Kasumi-1 (cell line): ENCODE measurements at places on chromosomes 12 and 14.

DNA sequence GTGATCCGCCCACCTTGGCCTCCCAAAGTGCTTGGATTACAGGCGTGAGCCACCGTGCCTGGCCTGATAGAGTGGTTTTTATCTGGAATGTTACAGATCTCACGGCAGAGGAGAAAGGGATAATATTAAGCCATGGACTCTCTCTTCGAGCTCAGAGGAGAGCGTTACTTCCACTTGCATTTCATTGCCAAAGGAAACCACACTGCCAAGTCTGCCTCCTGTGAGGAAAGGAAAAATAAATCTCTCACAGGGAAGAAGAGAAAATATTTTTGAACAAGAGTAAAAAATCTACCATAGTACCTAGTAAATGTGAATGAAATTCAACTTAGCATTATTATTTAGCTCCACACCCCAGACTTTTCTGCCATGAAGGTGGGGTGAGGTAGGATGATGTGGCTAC, 319.2 kb upstream of the PRICKLE1 start:
- DNase-seq: no peak

- no peak for DNase-seq
Measured at GRCh38 chr14:97458255-97458654, 661.1 kb downstream of the VRK1 start.

DNA sequence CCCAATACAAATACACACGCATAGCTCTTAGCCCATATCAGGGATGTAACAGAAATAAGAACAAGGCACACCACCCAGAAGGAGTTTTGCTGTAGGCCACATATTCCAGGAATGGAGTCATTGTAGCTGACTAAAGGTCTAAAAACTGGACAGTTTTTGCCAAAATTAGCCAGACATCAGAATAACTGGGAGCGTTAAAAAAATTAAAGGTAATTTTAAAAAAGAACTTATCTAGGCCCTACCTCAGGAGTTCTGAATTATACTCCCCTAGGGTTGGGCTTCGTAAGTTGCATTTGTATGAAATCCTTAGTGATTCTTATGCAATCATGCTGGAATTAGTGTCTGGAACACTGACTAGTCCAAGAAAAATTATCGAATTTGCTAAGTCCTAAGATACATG, 987.7 kb downstream of the GALC start:
- no peak for DNase-seq

DNA sequence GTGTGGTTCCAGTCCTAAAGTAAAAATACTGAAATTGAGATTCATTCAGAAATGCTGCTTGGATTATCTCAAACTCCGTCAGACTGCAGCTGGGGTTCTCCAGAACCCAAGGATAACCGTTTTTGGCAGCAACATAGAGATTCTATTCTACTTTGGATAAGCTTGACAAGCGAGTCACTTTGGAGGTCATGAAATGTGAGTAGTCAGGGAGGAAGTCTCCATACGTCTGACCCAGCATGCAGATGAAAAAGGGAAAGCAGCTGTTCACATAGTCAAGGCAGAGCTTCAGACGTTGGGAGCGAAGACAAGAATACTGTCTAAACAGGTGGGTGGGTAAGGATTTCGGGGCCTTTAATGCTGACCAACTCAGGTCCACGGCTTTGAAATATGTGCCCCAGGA, 14.9 kb upstream of the HSP90B1 start:
- DNase-seq: no peak

DNA sequence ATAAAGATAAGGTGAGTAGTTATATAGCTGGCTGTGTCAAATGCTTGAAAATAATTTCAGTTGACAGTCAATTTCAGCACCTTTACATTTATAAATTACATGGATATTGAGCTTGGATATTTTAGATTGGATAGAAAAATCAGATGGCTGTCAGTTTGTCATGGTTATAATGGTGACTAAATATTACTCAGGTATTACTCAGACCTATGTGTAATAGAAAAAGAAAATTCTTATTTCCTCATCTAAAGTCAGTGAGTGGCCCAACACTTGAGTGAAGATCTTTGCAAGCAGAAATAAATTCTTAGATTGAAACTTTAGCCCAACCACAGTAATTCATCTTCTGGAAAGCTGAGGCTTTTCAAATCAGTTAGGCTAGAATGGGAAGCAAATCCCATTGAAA, 354.4 kb downstream of the NAV3 start:
- DNase-seq: no peak

DNA sequence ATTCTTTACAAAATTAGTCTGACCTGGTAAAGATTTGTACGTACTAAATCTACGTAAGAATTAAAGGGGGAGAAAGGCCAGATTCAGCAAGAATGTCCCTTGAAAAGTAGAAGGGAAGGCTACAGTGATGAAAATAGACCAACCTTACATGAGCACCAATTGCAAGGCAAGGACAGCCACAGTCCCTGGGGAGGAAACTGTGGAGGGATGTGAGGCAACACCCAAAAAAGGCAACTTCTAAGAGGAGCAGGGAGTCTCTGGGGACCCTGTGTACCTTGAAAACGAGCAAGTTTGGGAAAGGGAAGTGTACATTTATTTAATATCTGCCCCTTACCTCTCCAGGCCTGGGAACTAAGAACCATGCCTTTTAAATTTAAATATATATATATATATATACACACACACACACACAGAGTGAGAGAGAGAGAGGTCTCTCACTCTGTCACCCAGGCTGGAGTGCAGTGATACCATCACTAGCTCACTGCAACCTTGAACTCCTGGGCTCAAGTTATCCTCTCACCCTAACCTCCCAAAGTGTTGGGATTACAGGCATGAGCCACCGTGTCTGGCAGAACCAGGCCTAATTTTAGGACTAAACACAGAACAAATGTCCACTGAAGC, 56.4 kb downstream of the TMCC3 start:
- DNase-seq: no peak
